H9 (cell line): ENCODE measurements at places on chromosomes 1 and 21.

DNA sequence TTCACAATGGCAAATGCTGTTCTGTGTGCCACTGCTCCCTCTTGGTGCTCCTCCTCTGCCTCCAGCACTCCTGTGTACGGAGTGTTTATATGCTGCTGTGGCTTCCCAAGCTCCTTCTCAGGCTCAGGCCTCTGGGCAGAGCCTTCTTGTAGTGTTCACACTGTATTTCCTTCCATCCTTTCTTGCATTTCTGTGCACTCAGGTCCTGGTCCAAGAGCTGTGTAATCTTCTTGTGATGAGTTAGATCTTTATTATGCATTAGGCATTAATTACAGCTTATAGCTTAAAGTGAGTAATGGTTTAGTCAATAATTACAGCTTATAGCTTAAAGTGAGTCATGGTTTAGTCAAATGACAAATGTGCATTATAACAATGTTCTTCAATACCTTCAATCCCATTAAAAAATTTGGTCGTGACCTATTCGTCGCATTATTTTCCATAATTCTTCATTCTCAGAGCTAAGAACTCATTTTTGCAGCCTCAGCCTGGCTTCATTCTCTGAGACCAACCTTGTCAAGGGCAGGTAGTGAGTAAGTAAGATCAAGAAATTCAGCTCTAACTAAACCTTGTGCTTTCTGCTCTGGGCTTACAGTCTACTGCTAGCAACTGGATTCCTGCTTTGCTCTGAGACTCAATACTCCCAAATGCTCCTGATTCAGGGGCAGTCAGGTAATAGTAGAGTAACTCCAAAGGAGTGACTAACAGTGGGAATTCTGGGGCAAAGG, 154.5 kb upstream of the SPAG17 start:
- no peak for DNase-seq

- no peak for DNase-seq
Observed at GRCh38 chr21:42276526-42277154, 38.6 kb downstream of the TFF3 start.

- DNase-seq: no peak
Observed at GRCh38 chr1:95006681-95007080, 66.1 kb downstream of the ALG14 start.

DNA sequence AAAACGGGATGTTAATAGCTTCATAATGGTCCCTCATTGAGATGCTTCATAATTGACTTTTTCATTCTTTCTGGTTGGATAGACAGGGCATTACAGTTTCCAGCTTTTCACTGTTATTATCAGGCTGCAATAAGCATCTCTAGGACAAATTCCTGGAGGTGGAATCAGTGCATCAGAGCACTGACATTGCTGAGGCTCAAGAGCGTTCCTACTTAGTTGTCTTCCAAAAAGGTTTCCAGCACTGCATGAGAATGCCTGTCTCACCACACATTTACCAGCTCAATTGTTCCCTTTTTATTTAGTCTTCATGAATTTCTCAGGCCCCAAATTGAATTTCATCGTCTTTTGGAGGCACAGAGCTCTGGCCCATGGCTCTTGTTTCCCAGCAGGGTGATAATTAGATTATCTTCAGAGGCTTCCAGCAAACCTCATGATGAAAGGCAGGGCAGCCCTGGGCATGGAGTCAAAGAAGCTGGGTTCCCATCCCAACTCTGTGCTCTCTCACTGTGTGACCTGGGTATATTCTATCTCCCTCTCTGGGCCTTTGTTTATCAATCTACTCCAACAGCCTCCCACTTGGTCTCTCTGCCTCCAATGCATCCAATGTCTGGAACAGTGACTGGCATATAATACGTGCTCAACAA, 451.4 kb downstream of the PTPRU start:
- DNase-seq: no peak

DNA sequence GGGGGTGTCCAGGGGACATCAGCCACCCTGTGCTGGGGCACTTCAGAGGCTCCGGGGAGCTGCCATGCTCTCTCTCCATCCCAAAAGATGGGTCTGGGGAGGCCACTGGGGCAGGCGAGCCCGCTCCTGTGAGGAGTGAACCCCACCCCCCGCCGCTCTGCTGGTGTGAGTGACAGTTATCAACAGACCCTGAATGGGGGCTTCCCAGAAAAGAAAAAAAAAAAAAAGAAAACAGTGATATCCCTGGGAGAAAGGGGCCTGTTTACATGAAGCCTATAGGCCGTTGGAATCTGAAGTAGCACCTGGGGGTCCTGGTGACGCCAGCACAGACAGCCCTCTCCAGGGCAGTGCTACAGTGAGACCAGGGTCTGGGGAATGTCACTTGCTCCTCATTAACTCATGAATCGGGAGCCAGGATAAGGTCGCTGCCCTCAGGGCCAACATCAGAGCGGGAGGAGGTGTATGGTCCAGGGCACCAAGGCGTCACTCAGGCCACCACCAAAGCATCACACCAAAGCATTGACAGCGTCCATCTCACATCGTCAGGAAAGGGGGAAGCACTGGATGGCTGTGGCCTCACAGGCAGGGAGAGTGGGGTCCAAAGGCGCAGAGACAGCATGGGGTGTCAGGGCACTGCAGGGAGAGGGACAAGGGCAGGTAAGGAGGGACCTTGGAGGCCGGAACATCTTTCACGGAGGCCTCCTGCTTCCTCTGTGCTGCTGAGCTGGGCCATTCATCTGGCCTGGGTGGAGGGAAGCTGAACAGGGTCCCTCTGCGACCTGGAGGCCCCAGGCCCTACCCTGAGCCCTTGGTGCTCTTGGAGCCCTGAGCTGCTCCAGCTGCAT, 8.4 kb upstream of the NPHP4 start:
- DNase-seq: no peak

- no peak for DNase-seq
Observed at GRCh38 chr1:36327421-36328087, 4.1 kb upstream of the EVA1B start.
